ENCODE measurements at places on chromosomes 1 and 21.

GRCh38 chr1:6419804-6420453, at the start of gene HES2:
Gene HES2, minus strand, starts transcription at chr1:6419919. Its CDS starts 99 bp downstream, at chr1:6419820.
- peaks cover 6% of the 10 kb centered on the region for H3K27me3 ChIP-seq
- H3K27ac ChIP-seq, result no peak within 1 kb of the TSS
- peaks cover 30% of the 10 kb centered on the region for H3K4me1 ChIP-seq
- H3K4me3 ChIP-seq, result peak within 1 kb of the TSS; percentile 38
- no peak for DNase-seq
- H3K36me3 ChIP-seq, result no peaks in the 10 kb centered on the region

- H3K36me3 ChIP-seq, result no peaks in the 10 kb centered on the region
- no peaks in the 10 kb centered on the region for H3K27me3 ChIP-seq
- DNase-seq, result no peak
- no peak overlapping the region for H3K4me3 ChIP-seq
Measured at GRCh38 chr1:75502776-75503175, 108.1 kb downstream of the SLC44A5 start.

- H3K27ac ChIP-seq, result no peak overlapping the region
- DNase-seq, result no peak
- H3K36me3 ChIP-seq, result no peaks in the 10 kb centered on the region
- no peaks in the 10 kb centered on the region for H3K27me3 ChIP-seq
- no peak overlapping the region for H3K4me3 ChIP-seq
- H3K4me1 ChIP-seq, result no peaks in the 10 kb centered on the region
Measured at GRCh38 chr21:39073063-39073462, 110.2 kb downstream of the PSMG1 start.

GRCh38 chr1:18638835-18639364, 8.3 kb downstream of the PAX7 start:
- no peaks in the 10 kb centered on the region for H3K36me3 ChIP-seq
- no peaks in the 10 kb centered on the region for H3K4me1 ChIP-seq
- no peak overlapping the region for H3K4me3 ChIP-seq
- no peak for DNase-seq

DNA sequence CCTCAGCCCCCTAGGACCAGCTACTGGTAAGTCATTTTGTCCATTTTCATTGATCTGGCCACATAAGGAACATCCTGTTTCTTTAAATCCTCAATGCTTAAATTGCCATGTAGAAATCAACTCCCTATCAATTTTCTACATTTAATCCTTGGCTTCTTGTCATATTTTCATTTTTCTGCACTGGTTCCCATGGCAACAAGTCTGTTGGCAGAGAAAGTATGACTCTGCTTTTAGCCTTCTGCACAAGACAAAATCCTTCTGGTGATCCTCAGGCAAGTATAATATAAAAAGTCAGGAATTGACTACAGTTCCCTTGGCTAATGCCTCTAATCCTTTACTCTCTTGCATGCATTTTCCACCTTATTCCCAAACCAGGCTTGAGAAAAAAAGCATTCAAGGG, 65.0 kb downstream of the LRRC40 start:
- peaks cover 17% of the 10 kb centered on the region for H3K36me3 ChIP-seq
- H3K27me3 ChIP-seq, result no peaks in the 10 kb centered on the region
- no peak overlapping the region for H3K4me3 ChIP-seq
- no peaks in the 10 kb centered on the region for H3K4me1 ChIP-seq
- no peak overlapping the region for H3K27ac ChIP-seq

- H3K4me3 ChIP-seq, result peak overlapping the region; percentile 55
- H3K36me3 ChIP-seq, result peaks cover 16% of the 10 kb centered on the region
- peak; percentile 93 for DNase-seq
Measured at GRCh38 chr21:46184625-46185555, 631 bp upstream of the SPATC1L start.

- DNase-seq, result no peak
- no peak overlapping the region for H3K4me3 ChIP-seq
- H3K27ac ChIP-seq, result no peak overlapping the region
- H3K36me3 ChIP-seq, result no peaks in the 10 kb centered on the region
Measured at GRCh38 chr1:246797597-246797996, 73.4 kb downstream of the SCCPDH start.

- H3K36me3 ChIP-seq, result peaks cover 55% of the 10 kb centered on the region
- peaks cover 5% of the 10 kb centered on the region for H3K4me1 ChIP-seq
- no peaks in the 10 kb centered on the region for H3K27me3 ChIP-seq
- no peak overlapping the region for H3K4me3 ChIP-seq
- no peak overlapping the region for H3K27ac ChIP-seq
- DNase-seq, result no peak
Measured at GRCh38 chr1:233261695-233262094, 33.8 kb downstream of the PCNX2 start.

- DNase-seq, result no peak
- no peaks in the 10 kb centered on the region for H3K27me3 ChIP-seq
- H3K36me3 ChIP-seq, result no peaks in the 10 kb centered on the region
- H3K4me1 ChIP-seq, result peaks cover 17% of the 10 kb centered on the region
Measured at GRCh38 chr1:212597487-212597886, 11.1 kb upstream of the ATF3 start.

DNA sequence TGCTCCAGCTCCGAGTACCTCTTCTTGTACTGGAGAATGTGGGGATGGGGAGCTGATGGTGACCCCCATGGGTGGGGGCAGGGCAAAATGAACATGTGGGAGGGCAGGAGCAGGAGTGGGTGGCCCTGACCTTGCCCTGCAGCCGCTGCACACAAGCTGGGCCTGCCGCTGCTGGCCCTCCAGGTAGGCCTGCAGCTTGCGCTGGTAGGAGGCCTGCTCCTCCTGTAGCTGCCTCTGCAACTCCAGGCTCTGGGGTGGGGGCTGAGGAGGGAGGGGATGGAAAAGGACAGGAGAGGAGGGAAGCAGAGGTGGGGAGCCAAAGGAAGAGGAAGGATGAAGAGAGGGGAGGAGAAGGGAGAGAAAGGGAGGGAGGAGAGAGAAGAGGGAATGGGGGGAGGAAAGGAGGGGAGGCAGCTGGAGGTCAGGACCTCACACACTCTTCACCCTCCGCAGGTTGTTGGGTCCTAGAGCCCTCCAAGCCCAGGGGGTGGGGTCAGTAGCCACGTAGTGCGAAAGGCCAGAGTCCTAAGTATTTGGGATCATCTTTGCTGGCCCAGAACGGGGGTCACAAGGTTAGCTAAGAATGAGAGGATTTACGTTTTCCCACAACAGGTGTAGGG, 22.9 kb downstream of the RNU1-1 start:
- H3K4me1 ChIP-seq, result peaks cover 7% of the 10 kb centered on the region
- H3K4me3 ChIP-seq, result no peak overlapping the region
- H3K36me3 ChIP-seq, result no peaks in the 10 kb centered on the region

GRCh38 chr1:101005871-101006270, 19.7 kb downstream of the DPH5 start:
- peaks cover 30% of the 10 kb centered on the region for H3K4me1 ChIP-seq
- H3K4me3 ChIP-seq, result no peak overlapping the region
- DNase-seq, result no peak
- H3K36me3 ChIP-seq, result peaks cover 13% of the 10 kb centered on the region
- no peak overlapping the region for H3K27ac ChIP-seq

GRCh38 chr1:42430286-42431135, 25.3 kb downstream of the ZMYND12 start:
- no peak overlapping the region for H3K27ac ChIP-seq
- H3K27me3 ChIP-seq, result no peaks in the 10 kb centered on the region
- no peak overlapping the region for H3K4me3 ChIP-seq
- H3K36me3 ChIP-seq, result no peaks in the 10 kb centered on the region
- no peaks in the 10 kb centered on the region for H3K4me1 ChIP-seq

GRCh38 chr1:7680207-7680954, 90.7 kb upstream of the VAMP3 start:
- no peaks in the 10 kb centered on the region for H3K4me1 ChIP-seq
- no peak for DNase-seq
- no peak overlapping the region for H3K27ac ChIP-seq
- no peaks in the 10 kb centered on the region for H3K27me3 ChIP-seq

DNA sequence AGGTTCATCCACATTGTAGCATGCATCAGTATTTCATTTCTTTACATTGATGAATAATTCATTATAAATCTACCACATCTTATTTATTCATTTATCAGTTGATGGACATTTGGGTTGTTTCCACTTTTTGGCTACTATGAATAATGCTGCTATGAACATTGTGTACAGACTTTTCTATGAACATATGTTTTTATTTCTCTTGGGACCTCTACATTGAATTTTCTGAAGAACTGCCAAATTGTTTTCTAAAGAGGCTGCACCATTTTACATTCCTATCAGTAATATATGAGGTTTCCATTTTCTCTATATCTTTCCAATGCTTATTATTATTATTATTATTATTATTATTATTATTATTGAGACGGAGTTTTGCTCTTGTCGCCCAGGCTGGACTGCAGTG, 81.3 kb upstream of the SELENON start:
- no peaks in the 10 kb centered on the region for H3K4me1 ChIP-seq
- no peaks in the 10 kb centered on the region for H3K36me3 ChIP-seq
- H3K4me3 ChIP-seq, result no peak overlapping the region
- no peaks in the 10 kb centered on the region for H3K27me3 ChIP-seq
- no peak overlapping the region for H3K27ac ChIP-seq

GRCh38 chr1:2803931-2804627, 2.6 kb upstream of the TTC34 start:
- DNase-seq, result peak; percentile 51
- H3K27me3 ChIP-seq, result peaks cover 7% of the 10 kb centered on the region
- H3K27ac ChIP-seq, result no peak overlapping the region

DNA sequence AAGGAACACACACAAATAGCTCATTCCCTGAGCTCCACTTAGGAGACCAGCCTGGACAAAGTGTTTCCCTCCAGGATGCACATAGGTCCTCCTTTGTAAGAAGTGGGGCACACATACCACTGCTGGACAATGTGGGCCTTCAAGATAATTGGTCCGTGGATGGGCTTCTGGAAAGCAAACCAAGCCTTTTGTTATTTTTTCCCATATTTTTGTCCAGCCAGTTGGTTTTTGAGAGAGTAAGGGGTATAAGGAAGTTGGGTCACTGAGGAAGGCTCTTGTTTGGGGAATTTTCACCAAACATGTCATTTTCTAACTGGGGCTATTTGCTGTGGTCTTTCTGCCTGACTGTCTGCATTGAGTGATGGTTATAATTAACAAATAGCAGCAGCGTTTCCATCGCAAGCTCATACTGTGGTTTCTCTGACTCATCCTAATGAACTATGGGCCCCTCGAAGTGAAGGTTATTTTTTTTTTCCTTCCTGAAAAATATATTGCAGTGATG, 306.3 kb upstream of the DUSP10 start:
- H3K4me3 ChIP-seq, result no peak overlapping the region
- H3K4me1 ChIP-seq, result no peaks in the 10 kb centered on the region
- no peak for DNase-seq
- H3K27me3 ChIP-seq, result no peaks in the 10 kb centered on the region
- no peak overlapping the region for H3K27ac ChIP-seq

DNA sequence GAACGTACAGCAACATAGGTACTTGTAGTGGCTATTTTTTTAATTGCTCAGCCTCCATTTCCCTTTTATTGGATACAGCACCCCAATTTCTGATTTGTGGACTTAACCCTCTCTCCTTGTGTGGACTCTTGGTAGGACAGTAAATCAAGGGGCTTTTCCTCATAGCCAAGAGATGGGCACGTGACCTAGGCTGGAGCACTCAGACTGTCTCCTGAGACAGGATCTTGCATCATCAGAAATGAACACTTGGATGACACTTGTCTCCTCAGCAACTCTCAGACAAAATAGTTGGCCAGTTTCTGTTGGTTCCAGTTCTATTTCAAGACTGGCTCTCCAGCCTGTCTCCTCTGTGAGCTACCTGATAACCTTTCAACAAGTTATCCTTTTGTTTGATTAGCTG, 112.9 kb upstream of the ZNF678 start:
- H3K4me1 ChIP-seq, result no peaks in the 10 kb centered on the region
- no peak for DNase-seq
- no peak overlapping the region for H3K4me3 ChIP-seq
- no peaks in the 10 kb centered on the region for H3K27me3 ChIP-seq
- no peaks in the 10 kb centered on the region for H3K36me3 ChIP-seq

GRCh38 chr21:35026617-35027562, 22.2 kb downstream of the RUNX1 start:
- no peak overlapping the region for H3K27ac ChIP-seq
- no peaks in the 10 kb centered on the region for H3K36me3 ChIP-seq
- no peak overlapping the region for H3K4me3 ChIP-seq
- H3K4me1 ChIP-seq, result no peaks in the 10 kb centered on the region

DNA sequence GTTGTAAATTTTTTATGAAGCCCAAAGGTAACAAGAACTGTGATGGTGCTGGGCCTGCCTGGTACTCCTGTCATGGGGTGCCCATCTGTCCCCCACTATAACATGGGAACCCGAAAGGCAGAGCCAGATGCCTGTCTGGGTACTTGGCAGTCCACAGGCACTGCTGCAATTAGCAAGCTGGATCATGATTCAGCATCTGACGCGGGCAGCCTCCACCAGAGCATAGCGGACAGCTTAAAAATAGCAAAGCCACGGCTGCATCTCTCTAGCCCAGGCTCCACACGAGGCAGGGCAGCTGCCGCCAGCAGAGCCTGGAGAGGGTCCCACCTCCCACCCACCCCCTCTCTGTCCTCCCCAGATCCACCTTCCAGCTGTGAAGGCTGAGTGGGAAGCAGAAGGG, 22.9 kb downstream of the SUSD4 start:
- no peaks in the 10 kb centered on the region for H3K36me3 ChIP-seq
- no peaks in the 10 kb centered on the region for H3K4me1 ChIP-seq
- H3K4me3 ChIP-seq, result no peak overlapping the region
- no peak for DNase-seq

DNA sequence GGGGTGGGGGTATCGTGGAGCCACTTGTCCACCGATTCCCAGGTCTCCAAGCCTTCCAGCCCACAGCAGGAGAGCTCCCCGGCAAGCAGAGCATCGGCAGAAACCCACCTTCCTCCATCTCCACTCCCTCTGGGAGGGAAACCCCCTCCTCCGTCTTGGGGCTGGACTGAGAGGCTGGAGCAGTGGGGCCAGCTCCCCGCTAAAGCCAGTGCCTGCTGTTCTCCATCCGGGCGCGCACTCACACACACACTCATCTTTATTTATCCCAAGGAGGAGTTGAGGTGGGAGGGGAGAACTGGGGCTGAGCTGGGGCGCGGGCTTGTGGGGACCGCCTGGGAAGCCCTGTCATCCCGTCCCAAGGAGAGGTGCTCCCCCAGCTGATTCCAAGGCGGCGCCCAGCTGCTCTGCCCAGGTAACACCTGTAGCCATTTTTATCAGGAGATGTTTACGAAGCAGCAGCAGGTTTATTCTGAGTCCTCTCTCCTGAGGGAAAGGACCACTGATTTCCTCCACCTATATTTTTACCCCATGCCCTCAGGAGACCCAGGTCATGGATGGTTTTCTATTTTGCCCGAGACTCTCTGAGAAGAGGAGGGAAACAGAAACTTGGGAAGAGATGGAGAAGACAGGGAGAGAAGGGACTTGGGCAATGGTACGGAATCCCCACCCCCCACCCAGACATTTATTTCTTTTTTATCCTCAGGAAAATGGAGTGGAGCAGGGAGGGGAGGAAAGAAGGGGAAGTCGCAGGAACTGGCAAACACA, 2.1 kb downstream of the KCNN3 start:
- no peaks in the 10 kb centered on the region for H3K4me1 ChIP-seq
- no peak overlapping the region for H3K27ac ChIP-seq
- no peaks in the 10 kb centered on the region for H3K36me3 ChIP-seq
- no peak for DNase-seq
- H3K4me3 ChIP-seq, result no peak overlapping the region
- peaks cover 28% of the 10 kb centered on the region for H3K27me3 ChIP-seq

- no peaks in the 10 kb centered on the region for H3K4me1 ChIP-seq
- DNase-seq, result no peak
- no peak overlapping the region for H3K4me3 ChIP-seq
Measured at GRCh38 chr1:14658642-14659041, 60.2 kb downstream of the KAZN start.

GRCh38 chr1:40478276-40478675, 1.2 kb downstream of the ZFP69 start:
- peaks cover 3% of the 10 kb centered on the region for H3K36me3 ChIP-seq
- H3K4me3 ChIP-seq, result no peak overlapping the region
- no peak for DNase-seq
- H3K27ac ChIP-seq, result no peak overlapping the region
- H3K27me3 ChIP-seq, result no peaks in the 10 kb centered on the region
